ENCODE measurements at places on chromosomes 4 and X. TPM values are rescaled to one million over a fixed set of nuclear protein-coding genes. Genes with fewer than 3 reads are reported as not detected.

HELT gene
- total RNA-seq, result not detected

PAGE1 gene
- total RNA-seq, result not detected

ACOX3 gene
- total RNA-seq, result 26.0 TPM

RPGR gene
- total RNA-seq, result 2.5 TPM

MAGEB3 gene
- not detected for total RNA-seq

SLC6A14 gene
- total RNA-seq, result 0.17 TPM

MAGEB2 gene
- not detected for total RNA-seq

GSX2 gene
- not detected for total RNA-seq

TNIP3 gene
- 0.43 TPM for total RNA-seq

TMPRSS11A gene
- total RNA-seq, result not detected

RENBP gene
- 3.0 TPM for total RNA-seq

HDX gene
- 1.9 TPM for total RNA-seq

GBA3 gene
- not detected for total RNA-seq

PPBP gene
- total RNA-seq, result not detected

ZNF732 gene
- total RNA-seq, result 0.09 TPM

TMEM271 gene
- total RNA-seq, result not detected

NXF2B gene
- total RNA-seq, result not detected

SH3D19 gene
- total RNA-seq, result 34.0 TPM

ADD1 gene
- total RNA-seq, result 146 TPM

GPAT3 gene
- 22.4 TPM for total RNA-seq

LRRC66 gene
- total RNA-seq, result 0.77 TPM

XK gene
- total RNA-seq, result not detected

PPEF2 gene
- not detected for total RNA-seq

PPP4R3C gene
- total RNA-seq, result not detected

BEND2 gene
- not detected for total RNA-seq

CCDC158 gene
- 0.16 TPM for total RNA-seq

Measured in bronchial smooth muscle cell (primary cell).